Activated CD4-positive, alpha-beta T cell treated with anti-CD3 and anti-CD28 coated beads, Interleukin-2, amount 50 U/mL, for 24 hours (primary cell): ENCODE measurements at places on chromosomes 1 and 21.

DNA sequence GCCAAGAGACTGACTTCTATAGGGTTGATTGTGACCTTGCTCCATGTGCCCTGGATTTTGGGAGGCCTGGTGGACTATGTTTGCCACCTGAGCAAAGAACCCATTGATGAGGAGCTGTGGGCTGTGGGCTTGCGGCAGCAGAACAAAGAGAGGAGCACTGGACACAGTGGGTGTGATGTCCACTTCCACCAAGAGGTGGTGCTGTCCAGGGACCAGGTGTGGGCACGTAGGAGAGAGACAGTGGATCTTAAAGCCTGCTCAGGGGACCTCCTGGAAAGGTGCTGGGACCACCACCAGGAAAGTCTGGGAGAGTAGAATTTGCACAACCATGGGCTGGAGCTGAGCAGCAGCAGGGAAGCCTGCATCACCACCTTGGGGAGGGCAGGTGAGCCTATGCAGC lies 106.7 kb upstream of the ETS2 start:
- no peak for DNase-seq

DNA sequence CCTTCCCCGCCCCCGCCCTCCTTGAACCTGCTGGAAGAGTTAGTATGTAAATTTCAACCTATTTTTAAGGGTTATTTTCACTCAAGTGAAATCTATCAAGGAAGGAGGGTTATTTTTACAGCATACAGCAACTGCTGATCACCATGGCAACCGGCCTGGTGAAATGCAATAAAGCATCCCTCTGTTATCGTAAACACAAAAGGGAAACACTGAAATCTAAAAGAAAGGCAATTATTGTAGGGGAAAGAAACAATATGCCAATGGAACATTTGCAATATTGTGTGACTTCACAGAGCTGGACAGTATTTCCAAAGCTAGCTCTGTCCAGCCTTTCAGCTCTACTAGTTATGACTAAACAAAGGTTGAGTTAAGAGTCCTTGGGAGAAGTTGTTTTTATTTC lies 588.3 kb upstream of the PBX1 start:
- no peak for DNase-seq

DNA sequence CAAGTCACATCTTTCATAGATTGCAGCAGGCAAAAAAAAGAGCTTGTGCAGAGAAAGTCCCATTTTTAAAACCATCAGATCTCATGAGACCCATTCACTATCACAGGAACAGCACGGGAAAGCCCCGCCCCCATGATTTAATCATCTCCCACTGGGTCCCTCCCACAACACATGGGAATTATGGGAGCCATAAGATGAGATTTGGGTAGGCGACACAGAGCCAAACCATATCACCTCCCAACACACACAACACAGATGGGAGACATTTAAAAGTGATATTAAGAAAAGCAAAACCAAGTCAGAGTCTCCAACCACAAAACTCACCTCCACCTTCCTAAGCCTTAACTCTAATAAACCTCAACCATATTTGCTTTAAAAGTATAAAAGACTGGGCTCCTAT lies 61.5 kb upstream of the TIAM1 start:
- no peak for DNase-seq

GRCh38 chr1:237133921-237134320 lies 91.9 kb downstream of the RYR2 start:
- no peak for DNase-seq

DNA sequence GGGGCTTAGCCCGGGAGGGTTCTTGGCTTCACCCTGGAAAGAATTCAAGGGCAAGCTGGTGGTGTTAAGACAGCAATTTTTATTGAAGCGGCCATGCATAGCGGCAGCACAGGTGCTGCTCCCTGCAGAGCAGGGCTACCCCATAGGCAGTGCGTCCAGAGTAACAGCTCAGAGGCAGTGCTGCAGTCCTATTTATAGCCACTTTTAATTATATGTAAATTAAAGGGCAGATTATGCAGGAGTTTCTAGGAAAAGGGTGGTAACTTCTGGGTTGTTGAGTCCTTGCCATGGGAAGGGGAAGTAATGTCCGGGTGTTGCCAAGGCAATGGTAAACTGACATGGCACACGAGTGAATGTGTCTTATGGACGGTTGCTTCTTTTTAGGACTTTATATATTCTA lies 57.0 kb downstream of the VPS26C start:
- no peak for DNase-seq

DNA sequence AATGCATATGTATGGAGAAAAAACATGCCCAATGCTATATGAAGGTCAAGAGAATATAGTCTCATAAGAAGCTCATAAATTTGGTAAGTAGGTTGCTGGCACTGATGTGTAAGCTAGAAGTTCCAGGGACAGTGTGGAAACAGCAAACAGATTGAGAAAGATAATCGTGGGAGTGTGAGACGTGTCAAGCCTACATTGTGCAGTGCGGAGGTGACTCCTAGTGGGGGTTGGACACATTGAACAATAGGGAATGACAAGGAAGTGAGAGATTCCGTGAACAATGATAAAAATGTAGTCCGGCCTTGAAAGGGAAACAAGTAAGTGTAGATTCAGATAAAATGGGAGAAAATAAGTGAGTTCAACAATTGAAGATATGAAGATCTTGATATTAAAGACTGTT lies 788.4 kb upstream of the PRMT6 start:
- DNase-seq, result no peak

- no peak for DNase-seq
Measured at GRCh38 chr1:226397011-226397926, 10.6 kb downstream of the PARP1 start.

- no peak for DNase-seq
Measured at GRCh38 chr21:38293765-38294164, 37.0 kb downstream of the KCNJ15 start.

DNA sequence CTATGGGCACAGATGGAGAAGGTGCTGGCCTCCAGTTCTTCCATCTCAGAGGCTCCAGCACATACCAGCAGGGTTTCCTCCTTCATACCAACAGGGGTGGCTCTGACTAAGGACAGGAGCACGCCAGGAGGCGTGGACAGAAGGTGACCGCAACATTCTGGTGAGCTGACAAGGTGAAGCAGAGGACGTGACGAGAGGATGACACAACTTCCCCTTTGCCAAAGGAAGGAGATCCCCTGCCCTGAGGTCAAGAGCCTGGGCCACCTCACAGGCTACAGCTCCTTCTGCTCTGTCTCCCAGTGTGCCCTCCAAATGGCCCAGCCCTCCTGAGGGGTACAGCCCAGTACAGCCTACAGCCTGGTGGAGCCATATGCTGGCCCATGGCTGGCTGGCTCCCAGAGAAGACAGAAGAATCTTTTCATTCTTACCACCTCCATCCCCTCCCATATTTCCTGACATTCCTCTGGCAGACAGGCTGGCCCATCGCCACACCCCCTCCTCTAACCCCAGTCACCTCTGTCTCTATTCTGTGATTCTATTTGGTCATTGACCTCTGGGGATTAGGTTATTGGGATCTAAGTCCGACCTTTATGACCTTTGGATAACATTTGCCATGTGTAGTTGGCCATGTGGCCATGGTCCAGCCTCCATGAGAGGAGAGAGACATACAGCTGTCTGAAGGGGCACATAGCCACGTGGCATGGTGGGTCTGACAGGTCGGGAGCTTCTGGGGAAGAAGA lies 5.1 kb upstream of the LAMB3 start:
- no peak for DNase-seq

- no peak for DNase-seq
Measured at GRCh38 chr1:41696381-41696780, 211.9 kb upstream of the EDN2 start.

GRCh38 chr1:26536521-26536920 lies 7.0 kb downstream of the RPS6KA1 start:
- DNase-seq, result no peak

DNA sequence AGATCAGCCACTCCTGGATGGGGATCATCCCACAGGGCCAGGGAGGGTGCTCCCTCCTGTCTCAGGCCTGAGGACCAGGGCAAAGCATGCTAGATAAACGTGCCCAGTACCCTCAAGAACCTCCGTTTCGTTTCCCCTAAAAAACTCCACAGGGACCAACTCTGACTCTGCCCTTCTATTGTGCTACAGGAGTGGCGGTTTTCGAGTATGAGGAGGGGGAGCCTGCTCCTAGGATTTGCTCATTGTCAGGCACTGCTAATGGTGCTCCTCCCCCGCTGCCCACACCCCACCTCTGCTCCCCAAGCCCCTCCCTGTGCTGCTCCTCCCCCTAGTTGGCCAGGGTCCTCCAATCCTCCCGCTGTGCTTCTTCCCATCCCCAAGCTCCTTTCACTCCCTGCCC lies 32.0 kb downstream of the PGBD5 start:
- no peak for DNase-seq

- no peak for DNase-seq
Measured at GRCh38 chr1:42524330-42524729, 61.2 kb downstream of the CCDC30 start.

GRCh38 chr1:11793819-11794218 lies 11.9 kb downstream of the MTHFR start:
- no peak for DNase-seq

DNA sequence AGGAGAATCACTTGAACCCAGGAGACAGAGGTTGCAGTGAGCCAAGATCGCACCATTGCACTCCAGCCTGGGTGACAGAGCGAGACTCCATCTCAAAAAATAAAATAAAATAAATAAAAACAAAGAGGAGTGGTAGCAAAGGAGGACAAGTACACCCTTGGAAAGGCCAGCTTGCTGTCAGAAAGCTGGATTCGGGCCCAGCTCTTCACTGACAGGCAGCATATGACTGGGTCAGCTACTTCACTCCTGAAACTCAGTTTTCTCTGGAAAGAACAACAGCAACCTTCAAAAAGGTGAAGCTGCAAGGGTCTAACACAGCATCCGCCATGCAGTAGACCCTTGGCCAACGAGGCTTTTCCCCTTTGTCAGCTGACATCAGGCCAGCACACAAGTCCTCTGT lies 156.0 kb upstream of the TIAM1 start:
- DNase-seq, result no peak

DNA sequence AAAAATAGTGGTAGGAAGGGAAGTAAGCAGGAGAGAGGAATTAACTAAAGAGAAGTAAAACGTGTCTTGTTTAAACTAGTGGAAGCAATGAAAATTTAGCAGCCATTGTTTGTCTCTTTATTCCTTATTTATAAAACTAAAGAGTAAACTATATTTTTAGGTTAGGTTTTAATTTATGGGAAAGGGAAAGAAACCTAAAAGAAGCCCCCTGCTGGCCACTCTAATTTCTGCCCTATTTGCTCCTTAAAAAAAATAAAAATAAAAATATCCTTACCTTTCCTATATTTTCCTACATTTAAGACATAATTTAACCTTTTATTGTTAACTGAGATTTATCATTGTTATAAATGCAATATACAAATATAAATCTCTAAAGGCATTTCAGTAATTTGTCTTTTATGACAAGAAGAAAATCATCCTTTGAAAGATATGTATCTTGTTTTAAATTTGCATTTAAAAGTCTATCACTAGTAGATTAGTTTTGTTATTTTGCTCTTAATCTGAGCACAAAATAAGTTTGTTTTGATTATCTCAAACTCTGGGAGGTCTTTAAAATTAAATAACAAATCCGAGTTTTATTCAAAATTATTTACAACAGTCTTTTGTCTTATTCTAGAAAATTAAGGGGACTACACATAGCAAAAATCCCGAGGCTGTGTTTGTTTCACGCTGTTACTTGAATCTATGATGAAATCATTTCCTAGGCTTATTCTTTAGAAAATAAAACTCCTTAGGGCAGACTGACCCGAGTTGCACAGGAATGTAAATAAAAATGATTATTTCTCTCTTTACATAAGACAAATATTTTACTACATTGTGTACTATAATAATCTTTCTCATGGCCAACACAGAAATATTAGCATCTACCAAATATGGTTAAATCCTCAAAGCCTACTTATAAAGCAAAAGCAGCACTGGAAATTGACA lies 201.7 kb downstream of the NRIP1 start:
- no peak for DNase-seq

DNA sequence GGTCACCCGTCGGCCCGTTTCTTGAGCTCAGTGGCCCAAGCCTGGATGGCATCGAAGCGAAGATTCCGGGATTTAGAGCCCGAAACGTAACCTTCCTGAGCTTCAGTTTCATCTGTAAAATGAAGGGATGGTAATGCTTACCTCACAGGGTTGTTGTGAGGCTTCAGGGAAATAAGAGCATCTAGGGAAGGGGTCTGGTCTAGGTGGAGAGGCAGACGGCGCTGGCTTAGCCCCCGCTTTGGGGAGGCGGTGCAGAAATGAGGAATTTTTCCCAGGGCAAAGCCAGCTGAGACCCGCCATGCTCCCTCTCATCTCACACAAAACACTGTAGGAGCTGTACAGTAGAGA lies 717 bp upstream of the MYCL start:
- DNase-seq, result no peak

DNA sequence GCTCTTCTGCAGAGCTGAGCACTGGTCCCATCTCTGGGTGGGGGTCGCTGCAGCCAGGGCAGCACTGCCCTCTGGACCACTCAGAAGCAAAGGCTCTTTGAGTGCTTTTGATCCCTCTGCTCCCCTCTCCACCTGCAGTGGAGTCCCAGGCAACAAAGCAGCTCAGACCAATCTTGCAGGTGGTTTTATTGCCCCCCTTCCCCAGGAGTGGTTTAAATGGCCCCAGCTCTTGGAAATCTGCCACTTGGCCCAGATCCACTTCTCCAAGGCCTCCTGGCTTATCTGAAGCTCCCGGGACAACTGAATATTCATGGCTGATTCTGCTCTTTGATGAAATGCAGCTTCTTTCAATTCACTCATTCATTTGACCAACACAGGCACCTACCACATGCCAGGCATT lies 2.7 kb downstream of the STUM start:
- DNase-seq, result no peak

DNA sequence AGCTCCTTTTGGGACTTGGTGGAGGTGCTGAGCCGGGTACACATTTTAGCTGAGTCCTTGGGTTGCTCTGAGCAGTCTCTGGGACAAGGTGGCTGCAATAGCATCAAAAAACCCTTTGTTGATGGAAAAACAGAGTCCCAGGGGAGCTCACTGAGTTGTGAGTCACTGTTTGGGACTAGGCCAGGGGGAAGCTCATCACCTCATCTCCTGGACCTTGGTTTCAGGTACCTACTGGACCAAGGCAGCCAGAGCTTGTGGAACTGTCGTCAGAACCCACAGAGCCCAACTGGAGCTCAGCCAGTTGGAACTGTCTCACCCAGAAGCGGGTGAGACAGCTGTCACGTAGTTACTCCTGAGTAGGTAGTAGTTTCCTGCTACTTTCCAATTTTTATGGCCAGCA lies 146.7 kb downstream of the HLX start:
- no peak for DNase-seq

DNA sequence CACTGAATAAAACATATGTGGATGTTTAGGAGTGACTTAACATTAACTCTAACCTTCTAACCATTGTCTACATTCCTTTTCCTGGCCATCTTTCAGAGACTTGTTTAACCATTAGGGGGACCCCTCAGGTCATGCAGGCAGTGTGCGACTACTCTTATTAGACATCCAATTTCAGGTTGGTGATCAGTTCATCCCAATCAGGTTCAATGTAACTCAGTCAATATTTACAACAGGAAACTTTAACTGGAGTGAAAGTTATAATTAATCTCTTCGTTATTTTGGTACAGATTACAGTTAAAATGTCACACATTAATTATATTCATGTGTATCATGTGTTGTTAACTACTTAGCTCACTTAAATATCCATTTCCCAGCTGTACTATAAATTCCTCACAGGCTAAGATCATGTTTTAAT lies 68.8 kb upstream of the RGS1 start:
- no peak for DNase-seq
